ENCODE measurements at places on chromosomes 5 and 9.

DNA sequence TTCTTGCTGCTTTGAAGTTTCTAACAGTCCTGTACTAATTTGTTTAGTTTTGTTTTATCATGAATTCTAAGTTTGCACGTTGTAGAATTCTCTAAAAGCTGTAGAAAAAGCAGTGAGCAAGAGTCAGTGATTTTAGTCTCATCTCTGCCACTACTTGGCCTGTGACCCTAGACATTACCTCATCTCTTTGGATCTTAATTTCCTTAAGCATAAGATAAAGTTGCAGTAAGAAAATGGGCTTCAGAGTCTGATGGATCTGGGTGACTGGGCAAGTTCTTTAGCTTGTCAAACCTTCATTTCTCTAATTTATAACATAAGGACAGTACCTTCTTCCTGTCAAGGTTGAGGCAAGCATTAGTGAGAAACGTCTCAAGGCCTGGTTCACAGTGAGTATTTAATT lies 247.9 kb downstream of the DMRT2 start:
- DNase-seq = no peak

GRCh38 chr9:136002881-136003280 lies 41.7 kb upstream of the UBAC1 start:
- no peak for DNase-seq

DNA sequence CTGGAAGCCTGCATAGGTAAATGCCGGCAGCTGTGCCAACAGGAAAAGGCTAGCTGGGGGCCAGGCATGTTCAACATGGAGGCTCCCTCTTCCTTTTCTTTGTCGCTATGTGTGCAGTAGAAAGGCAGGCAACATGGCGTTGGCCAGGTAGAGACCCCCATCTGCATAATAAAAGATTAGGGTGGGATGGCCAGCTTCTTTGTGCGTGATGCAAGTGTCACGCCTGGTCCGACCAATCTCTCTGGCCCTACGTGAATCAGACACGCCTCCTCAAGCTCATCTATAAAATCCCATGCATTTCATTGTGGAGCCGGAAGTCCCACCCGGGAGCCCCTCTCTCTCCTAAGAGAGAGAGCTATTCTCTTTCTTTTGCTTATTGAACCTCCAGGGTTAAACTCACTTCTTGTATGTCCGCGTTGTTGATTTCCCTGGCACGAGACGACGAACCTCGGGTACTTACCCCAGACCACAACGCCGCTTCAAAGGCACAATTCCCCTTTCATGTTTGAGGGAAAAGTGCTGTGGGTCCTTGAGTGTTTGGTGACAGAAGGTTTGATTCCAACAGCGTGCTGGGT lies 25.0 kb upstream of the C5orf47 start:
- peak; percentile 39 for DNase-seq

- DNase-seq = no peak
These were observed 56.8 kb downstream of the UGCG start for GRCh38 chr9:111953444-111953843.

GRCh38 chr9:109931623-109932022 lies 151.6 kb downstream of the PALM2AKAP2 start:
- DNase-seq = no peak

DNA sequence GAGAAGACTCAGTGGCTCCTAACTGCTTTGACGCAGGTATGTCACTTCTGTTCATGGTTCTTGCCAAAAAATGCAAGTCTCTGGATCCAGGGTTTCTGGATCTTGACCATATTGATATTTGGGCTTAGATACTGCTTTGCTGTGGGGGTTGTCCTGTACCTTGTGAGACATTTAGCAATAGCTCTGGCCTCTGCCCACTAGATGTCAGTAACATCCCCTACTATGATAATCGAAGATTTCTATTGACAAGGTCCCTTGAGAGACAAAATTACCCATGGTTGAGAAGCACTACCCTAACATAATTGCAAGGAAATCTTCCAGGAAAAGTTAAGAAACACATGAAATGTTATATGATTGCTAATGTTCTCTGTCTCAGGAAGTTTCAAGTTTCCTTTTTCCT lies 285.4 kb downstream of the TMEM232 start:
- DNase-seq = peak; percentile 11

- DNase-seq = no peak
These were observed 159.0 kb downstream of the TLE1 start for GRCh38 chr9:81530310-81530810.

DNA sequence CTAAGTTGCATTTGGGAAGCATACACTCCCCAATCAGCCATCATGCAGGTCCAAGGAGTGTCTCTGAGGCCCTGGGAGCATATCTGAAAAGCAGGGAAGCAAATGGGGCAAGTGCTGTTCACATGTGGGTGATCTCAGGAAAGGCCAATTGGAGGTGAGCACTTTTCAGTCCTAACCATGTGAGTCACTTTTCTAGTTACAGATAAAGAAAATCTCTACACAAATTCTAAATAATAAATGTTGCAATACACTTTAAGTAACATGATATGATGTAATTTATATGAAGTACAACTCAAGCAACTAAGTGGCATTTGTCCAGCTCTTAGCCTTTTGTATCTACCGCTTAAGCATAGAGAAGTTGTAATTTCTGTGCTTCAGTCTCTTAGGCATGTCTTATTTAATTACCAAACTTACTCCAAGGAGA lies 18.4 kb downstream of the ADAMTS16 start:
- no peak for DNase-seq

Data from T47D (cell line).